Islet precursor cell (in vitro differentiated cells): ENCODE measurements at places on chromosomes 13 and 19.

- peak; percentile 41 for DNase-seq
Measured at GRCh38 chr19:7845390-7846154, 15.6 kb downstream of the EVI5L start.

DNA sequence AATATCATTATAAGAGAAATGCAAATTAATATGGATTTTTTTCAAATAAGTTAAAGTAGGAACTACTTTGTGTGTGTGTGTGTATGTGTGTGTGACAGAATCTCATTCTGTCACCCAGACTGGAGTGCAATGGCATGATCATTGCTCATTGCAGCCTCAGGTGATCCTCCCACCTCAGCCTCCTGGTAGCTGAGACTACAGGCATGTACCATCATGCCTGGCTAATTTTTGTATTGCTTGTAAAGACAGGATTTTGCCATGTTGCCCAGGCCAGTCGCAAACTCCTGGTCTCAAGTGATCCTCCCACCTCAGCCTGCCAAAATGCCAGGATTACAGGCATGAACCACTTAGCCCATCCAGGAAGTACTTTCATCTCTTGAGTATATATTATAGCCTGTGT lies 3.2 kb upstream of the ERVV-2 start:
- no peak for DNase-seq

DNA sequence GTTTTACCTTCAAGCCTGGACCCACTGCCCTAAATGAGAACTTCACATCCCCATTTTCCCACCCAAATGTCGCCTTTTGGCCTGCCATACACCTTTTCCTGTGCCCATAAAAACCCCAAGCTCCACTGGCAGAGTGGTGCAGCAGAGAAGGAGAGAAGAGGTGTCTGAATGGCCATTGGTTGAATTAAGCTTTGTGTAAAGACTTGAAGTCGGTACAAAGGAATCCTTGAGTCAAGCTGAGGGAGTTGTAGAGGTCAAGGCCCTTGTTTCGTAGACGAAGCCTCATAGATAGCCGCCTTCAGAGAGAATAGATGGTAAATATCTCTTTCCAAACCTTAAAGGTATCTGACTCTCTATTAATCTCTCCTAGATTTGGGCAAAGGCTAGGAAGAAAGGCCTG lies 1479.2 kb upstream of the PRR20A start:
- no peak for DNase-seq

DNA sequence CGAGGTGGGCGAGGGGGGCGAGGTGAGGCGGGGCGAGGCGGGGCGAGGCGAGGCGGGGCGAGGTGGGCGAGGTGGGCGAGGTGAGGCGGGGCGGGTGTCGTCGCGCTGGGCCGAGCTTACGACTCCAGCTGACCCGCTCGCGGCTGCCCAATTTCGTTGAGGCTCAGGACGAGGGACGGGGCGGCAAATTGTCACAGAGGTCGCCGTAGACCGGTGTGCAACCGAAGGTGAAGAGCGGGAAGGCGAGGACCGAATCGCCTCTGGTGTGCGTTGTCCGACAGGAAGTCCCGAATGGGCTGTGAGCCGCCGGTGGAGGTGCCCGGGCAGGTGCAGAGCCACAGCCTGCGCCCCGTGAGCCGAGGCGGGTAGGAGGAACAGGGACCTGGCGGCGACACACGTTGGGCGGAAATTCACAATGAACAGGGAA lies at the start of gene LACC1:
TSS of gene LACC1 (plus strand) at position 150 of the 427 bp plus-strand sequence. CDS start 1,082 bp downstream, outside the sequence.
- no peak for DNase-seq

DNA sequence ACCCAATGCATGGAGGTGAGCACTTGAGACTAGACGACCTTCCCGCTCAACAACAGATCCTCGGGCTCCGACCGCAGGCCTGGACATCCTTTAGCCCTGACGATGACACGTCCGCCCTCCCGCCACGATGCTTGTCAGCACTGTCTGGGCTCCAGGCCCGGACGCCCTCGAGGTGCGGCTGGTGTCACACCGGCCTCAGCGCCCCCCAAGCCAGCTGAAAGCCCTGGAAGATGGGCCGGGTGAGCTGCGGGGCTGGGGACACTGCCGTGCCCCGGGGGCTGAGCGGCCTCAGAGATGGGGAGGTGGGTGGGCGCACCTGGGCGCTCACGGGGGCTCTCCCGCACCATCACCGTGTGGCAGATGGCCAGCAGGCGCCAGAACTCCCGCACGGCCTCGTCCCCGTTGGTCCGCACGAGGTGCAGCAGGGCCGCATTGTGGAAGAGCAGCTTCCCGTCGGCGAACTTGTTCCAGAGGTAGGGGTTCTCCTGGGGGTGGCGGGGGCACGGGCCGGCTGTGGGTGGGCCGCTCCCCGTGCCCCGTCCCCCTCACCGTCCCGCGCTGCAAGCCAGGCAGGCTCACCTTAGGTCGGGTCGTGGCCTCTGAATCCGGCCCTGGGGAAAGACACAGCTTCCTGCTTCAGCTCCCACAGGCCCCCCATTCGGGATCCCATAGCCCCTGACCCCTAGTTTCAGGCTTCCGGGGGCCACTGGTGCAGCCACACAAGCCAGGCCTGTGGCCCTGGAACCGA lies 15.5 kb downstream of the ATP8B3 start:
- DNase-seq, result no peak

- peak; percentile 69 for DNase-seq
Measured at GRCh38 chr19:2387367-2388288, 27.6 kb downstream of the TMPRSS9 start.

GRCh38 chr19:4014541-4015491 lies 7.3 kb downstream of the PIAS4 start:
- peak; percentile 69 for DNase-seq

DNA sequence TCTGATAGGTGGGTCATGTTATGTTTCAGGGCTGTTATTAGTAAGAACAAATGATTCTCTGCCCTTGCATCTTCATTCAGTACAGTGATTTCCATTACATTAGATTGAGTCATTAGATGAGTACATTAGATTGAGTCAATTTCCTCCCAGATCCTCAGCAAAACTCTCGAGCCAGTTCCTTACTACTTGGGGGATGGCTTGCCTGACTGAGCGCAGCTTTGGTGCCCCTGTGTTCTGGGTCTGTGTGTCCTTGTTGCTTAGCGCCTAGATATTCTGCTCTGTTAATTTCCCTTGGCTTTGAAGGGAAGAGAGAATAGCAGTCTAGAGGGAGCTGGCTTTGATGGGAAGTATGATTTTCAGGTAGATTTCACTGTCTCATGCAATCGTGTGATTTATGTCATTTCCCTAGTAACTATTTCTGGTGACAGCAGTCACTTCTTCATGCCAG lies 19.1 kb upstream of the SCEL start:
- DNase-seq, result no peak

DNA sequence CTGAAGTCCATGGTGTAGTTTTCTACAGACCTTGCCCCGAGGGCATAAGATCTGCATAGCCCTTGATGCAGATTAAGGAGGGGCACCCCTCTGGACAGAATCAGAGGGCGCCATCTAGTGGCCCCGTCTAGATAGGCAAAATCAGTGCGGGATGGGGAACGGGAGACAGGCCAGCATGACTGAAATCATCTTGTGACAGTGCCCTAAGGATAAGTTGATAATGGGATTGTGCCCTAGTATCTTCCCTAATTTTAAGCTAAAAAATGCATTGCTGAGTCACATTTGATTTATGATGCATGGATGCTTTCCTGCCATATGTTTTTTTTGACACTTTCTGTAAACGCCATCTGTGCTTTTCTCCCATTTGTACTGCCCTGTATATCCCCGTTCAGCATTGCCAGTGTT lies 19.0 kb upstream of the GPI start:
- peak; percentile 91 for DNase-seq

GRCh38 chr13:106635616-106636015 lies 67.7 kb upstream of the ARGLU1 start:
- no peak for DNase-seq

DNA sequence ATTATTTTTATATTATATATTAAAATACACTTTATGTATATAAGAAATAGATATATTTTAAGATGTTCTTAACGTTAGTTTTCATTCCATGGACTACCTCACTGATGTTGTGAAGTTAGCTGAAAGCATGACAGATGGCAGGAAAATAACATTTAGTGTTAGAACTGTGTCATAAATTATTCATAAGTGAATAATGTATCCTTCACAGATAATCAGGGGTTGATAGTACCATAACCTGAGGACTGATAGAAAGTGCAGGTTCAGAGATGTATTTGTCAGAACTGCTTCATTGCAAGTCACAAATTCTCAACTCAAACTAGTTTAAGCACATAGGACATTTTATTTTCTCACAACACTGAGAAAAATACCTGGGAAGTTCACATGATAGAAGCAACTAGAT lies 14.6 kb upstream of the DIAPH3 start:
- DNase-seq, result no peak

- DNase-seq, result peak; percentile 87
Measured at GRCh38 chr13:110138010-110138699, 168.8 kb downstream of the COL4A1 start.

DNA sequence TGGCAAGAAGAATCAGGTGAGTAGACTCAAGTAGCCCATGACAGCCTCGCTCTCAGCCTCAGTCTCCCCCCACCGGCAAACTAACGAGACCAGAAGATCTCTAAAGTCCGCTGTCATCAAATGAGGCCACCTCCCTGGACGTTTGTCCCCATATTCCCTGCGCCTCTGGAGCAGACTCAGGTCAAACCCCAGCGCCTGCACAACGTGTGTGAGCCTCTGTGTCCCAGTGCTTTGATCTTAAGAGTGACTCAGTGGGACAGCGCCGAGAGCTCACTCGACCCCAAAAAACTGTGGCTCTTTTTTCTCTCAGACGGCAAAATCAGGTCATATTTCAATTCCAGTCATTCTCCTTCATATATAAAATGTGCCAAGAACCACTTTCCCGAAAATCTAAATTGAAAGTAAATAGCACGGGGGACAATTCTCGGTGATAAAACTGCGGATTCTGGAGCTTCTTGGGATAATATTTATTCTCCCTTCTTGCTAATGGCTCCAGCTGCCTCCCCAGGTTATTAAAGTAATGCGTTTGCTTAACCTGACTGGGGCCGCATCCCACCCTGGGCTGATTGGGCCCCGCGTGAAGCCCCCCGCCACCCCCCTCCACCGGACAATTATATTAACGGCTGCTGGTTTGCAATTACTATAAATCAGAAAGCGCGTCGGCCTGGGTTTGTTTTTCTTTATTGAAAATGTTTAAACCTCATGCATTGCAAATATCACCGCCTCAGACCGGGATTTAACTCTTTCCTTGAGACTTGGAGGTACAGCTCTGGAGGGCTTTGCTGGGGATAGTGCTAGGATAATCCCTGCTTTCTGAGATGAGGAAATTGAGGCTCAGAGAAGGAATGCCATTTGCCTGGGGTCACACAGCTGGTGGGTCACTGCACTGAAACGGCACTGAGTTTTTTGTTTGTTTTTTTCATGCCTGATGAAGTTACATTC lies 37.5 kb upstream of the ZNRF4 start:
- DNase-seq, result no peak
